H54 (cell line): ENCODE measurements at places on chromosomes 7 and 10.

DNA sequence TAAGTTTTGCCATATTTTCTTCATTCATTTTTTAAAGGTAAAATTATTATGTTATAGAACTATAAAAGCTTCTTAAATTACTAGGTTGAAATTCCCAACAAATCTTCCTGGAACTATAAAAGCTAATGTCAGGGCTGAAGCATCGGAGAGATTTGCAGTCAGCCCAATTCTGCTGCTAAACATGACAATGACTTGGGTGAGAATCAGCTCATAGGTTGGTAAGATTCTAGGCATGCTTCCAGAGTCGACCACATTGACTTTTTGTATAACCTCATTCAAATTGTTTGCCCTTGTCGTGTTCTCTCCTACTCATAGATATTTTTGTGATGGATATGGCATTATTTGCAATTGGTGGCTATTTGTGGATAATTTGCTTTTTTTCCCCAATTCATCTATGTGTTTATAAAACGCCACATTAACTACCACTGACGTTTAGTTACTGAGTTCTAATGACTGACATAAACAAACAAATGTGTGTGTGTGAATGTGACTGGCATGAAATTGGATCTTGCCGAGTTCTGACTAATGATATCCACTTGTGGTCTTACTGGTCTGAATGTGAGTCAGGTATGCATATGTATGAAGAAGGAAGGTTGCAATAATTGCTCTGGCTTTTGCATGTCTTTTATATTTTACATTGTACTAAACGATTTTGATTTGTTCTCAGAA lies 579.8 kb downstream of the PARD3 start:
- peak; percentile 28 for DNase-seq

- DNase-seq = no peak
Measured at GRCh38 chr7:106618480-106618879, 42.5 kb downstream of the CCDC71L start.

GRCh38 chr10:91381257-91381891 lies 28.8 kb upstream of the HECTD2 start:
- DNase-seq = no peak

GRCh38 chr7:80532153-80532552 lies 20.3 kb upstream of the GNAT3 start:
- no peak for DNase-seq

- DNase-seq = no peak
Measured at GRCh38 chr7:79257959-79258358, 195.5 kb downstream of the MAGI2 start.

- DNase-seq = no peak
Measured at GRCh38 chr7:155896531-155897263, 84.4 kb upstream of the SHH start.

GRCh38 chr10:96972264-96972663 lies 140.2 kb downstream of the LCOR start:
- no peak for DNase-seq

GRCh38 chr10:31803606-31804351 lies 124.9 kb downstream of the ARHGAP12 start:
- DNase-seq = no peak

DNA sequence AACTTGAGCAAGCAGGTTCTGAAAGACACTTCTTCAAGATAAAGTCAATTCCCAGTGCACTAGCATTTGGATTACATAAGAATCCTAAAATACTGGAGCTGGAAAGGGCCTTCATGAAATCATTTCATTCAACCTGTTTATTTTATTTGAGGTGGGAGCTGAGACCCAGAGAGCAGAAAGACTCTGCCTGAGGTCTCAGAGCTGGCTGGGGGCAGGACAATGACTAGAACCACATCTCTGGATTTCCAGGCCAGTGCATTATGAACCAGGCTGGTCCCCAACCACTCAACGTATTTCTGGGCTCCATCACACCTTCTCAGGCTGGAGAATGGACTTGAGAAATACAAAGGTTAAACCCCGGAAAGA lies 8.4 kb downstream of the ANXA11 start:
- DNase-seq = no peak

GRCh38 chr10:71797533-71798307 lies 24.4 kb upstream of the VSIR start:
- no peak for DNase-seq

GRCh38 chr10:77349226-77349625 lies 288.4 kb downstream of the KCNMA1 start:
- DNase-seq = no peak

DNA sequence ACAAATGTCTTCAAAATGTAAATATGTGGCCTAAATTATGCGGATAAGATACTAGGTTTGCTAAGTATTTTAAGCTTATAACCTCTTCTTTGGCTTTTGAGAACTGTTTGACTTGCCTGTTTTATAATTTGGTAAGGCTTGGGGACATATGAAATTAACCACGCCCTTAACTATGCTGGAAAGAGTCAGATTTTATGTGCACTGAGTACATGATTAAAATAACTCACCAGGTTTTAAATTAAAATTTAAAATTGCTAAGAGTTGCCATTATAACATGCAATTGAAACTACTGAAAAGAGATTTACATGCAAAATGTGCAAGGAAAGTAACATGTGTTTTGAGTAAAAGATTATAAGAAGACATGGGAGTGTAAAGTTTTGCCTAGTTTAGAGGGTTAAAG lies 141.9 kb downstream of the WDR11 start:
- DNase-seq = no peak

DNA sequence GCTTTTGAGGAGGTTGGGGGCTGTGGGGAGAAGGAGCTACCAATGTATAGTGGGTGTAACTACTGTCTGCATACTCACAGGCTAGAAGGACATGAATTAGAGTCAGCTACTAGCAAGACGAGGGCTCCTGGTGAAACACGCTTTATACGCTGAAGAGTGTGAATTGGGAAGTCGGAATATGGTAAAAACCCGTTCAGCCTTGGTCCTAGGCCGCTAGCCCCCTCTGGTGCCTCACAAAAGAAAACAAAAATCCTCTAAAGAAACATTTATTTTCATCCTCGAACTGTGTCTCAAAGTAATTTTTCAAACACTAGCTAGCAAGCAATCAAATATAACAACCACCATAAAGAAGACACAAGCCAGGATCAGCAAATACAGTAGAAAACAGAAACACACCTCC lies 338.1 kb upstream of the SEMA3C start:
- no peak for DNase-seq

GRCh38 chr10:52335665-52336064 lies 21.6 kb downstream of the DKK1 start:
- DNase-seq = no peak

- no peak for DNase-seq
Measured at GRCh38 chr7:27143950-27144780, 684 bp upstream of the HOXA5 start.
